CD4-positive, alpha-beta T cell treated with Interleukin-17A for 1 hour (primary cell): ENCODE measurements at places on chromosomes 7 and 10.

GRCh38 chr10:62095181-62096122 is 173.2 kb downstream of the RTKN2 start:
- no peak for DNase-seq

- DNase-seq = no peak
Observed at GRCh38 chr7:111763221-111763801, 201.0 kb upstream of the IMMP2L start.

DNA sequence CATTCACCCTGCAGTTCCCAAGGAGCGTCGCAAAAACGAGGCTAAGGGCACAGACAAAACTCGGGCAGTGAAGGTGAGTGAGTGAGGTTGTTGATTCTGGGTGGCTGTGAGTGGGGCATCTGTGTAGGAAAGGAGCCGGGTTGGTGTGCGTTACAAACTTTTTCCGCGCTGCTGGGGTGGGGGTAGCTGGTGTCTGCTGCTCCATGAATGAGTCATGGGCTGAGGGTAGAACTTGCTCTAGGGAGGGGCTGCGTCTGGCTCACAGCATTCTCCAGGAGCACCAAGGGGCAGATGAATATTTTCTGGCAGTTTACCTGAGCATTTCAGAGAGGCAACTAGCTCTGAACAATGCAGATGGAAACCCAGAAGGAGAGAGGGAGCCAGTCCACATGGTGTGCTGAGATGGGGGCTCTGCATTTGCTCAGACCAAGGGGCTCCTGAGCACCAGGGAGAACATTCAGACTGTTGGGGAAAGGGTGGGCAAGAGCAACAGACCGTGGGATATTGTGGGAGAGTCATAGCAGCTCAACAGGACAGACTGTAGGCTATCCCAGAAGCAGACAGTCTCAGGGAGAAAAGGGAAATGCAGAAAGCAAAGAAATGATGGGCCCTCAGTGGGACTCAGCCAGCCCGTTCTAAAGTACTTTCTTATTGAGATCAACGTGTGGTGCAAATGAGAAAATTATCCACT is 18.8 kb downstream of the NOBOX start:
- DNase-seq = no peak

DNA sequence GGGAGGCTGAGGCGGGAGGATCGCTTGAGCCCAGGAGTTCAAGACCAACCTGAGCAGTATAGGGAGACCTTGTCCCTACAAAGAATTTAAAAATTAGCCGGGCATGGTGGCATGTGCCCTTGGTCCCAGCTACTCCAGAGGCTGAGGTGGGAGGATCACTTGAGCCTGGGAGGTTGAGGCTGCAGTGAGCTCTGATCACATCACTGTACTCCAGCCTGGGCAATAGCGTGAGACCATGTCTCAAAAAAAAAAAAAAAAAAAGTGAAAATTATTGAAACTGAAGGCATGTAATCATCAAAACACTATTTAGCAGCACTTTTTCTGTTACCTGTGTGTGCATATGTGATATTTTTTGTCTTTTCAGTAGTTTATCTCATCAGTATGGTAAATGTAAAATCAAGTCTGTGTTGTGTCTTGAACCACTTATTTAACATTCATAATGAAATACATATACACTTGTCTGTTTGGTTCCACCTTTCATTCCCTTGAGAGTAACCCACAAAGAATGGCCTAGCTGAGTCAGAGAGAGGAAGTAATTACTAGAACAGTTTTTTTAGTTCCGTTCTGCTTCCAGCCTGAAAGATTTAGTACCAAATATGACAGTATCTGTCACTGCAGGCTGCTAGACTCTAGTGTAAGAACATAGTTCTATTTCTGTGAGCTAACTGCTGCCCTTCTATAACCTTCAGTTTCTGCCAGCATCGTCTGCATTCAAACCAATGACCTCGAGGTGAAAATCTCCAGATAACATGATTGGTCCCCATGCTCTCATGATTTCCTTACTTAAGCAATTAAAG is 68.6 kb downstream of the MMRN2 start:
- DNase-seq = peak; percentile 3

DNA sequence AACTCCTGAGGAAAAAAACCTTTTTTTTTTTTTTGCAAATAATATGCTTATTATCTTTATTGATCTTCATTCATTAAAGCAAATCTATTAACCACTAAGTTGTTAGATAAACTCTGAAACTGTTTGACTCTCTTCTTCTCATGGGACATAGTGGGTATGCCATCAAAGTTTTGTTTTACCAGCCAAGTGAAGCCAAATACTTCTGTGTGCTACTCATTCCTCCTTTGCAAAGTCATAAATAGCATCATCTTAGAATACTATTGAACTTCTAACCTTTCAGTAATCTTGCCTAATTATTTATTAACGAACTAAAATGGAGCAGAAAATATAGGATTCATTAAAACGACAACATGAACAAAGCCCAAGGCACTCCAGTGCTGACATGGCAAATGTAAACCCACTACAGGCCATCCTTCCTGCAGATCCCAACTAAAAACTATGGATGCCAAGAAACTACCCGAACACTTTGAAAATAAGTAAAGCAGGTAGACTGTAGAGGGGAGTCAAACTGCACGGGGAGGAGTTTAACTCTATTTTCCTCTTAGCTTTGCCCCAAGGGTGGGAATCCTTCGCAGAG is 61.2 kb upstream of the ODAD2 start:
- DNase-seq = no peak

- DNase-seq = no peak
Observed at GRCh38 chr7:41503438-41503837, 199.5 kb downstream of the INHBA start.

- DNase-seq = no peak
Observed at GRCh38 chr7:127705461-127705959, 53.5 kb downstream of the SND1 start.

GRCh38 chr7:99120501-99120900 is 23.4 kb downstream of the SMURF1 start:
- DNase-seq = no peak

DNA sequence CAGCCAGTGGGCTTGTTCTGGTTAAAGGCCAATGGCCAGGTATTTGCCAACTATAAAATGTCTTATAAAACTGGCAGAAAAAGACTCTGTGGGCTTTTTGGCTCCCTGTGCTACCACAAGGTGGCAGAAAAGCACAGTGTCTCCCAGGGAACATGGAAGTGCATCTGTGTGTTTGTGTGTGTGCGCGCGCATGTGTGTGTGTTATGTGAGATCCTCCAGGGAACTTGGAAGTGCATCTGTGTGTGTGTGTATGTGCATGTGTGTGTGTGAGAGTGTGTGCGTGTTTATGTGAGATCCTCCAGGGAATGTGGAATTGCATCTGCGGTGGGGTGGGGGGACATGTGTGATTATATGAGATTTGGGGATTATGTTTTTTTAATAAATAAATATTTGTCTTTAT is 30.2 kb upstream of the ABI1 start:
- peak; percentile 37 for DNase-seq

DNA sequence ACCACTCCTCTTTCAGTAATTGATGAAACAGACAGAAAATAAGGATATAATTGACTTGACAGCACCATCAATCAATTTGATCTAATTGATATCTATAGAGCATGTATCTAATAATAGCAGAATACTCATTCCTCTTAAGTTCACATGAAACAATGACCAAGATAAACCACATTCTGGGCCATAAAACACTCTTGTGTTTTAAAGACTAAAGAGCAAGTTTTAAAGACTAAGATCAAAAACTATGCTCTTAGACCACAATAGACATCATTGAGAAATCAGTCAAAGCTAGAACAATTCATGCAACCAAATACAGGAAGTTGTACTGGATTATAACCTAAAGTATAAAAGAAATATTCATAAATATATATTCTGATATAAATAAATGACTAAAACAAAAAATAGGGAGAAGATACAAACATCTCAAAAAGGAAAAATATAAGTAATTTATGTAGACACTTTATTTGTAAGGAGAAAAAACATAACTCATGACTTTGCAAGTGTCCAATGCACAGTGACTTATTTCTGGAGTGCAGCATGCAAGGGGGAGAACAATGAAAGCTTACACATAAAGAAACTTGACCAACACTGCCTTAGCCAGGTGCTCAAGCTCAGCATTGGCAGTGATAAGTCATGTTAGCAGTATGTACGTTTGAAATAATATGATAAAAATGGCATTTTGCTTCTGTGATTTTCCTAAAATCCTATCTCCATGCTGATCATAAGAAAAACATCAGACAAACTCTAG is 312.7 kb upstream of the IGFBP3 start:
- DNase-seq = no peak

GRCh38 chr10:97196223-97197029 is 10.7 kb upstream of the SLIT1 start:
- DNase-seq = peak; percentile 75

DNA sequence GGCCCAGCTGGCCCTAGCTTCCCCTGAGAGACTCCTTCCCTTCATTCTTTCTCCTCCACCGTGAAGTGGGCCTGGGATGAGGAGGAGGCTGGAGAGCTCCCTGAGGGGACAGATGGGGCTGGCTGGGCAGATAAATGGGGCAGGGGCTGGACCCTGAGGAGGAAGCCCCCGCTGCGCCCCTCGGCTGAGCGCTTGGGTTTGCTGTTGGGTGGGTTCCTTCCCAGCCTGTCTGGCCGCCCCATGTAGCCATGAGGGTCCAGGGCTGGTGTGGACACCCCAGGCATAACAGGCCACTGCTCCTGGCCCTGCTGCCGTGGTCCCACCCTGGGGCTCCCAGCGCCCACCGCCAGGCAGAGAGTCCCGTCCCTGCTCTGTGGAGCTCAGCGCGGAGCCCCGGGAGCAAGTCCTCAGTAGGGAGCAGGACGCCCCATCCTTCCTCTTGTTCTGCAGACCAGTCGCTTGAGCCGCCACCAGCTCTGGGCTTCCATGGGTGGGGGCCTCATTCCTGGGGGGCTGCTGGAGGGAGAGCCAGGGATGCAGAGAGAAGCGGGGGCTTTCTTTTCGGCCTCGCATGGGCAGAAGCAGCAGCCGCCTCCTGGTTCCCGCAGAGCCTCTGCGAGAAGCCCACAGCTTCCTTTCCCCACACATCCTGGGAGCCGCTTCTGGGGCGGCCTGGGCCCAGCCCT is 266.4 kb upstream of the TCERG1L start:
- DNase-seq = no peak

DNA sequence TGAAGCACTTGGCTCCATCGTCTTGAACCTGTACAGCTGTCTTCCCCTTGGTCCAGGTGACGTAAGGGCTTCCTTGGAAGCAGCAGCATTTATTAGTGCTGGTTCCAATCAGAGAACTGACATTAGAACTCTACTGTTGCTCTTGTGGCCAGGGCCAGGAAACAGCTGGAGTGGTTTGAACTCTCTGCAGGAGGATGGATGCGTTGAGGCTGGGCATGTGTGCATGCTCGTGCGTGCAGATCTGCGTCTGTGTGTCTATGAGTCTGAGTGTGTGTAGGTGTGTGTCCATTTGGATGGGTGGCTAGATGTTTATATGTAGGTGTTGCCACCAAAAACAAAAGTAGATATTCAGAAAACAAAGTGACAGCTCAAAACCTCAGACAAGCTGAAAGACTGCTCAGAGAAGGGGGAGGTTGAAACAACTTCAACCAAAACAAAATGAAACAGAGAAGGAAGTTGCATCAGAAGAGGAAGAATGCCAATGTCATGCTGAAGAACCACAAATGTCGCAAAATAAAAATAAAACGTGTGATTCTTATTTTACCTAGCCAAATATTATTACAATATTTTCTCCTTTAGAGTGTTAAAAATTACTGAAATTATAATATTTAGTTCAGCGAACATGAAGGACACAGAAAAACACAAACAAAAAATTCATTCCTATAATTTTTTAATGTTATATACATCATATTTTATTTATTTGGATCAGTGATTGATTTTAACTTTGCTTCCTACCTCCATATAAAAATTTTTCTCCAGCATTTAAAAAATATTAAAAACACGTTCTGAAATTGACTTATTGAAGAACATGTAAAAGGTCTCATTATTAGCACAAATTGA is 96.1 kb upstream of the MKLN1 start:
- peak; percentile 75 for DNase-seq

GRCh38 chr7:77254429-77254828 is 54.8 kb upstream of the FGL2 start:
- no peak for DNase-seq

GRCh38 chr7:64320547-64321513 is 7.1 kb downstream of the ZNF736 start:
- no peak for DNase-seq

GRCh38 chr7:127983804-127984332 is 47.4 kb downstream of the LRRC4 start:
- DNase-seq = no peak

DNA sequence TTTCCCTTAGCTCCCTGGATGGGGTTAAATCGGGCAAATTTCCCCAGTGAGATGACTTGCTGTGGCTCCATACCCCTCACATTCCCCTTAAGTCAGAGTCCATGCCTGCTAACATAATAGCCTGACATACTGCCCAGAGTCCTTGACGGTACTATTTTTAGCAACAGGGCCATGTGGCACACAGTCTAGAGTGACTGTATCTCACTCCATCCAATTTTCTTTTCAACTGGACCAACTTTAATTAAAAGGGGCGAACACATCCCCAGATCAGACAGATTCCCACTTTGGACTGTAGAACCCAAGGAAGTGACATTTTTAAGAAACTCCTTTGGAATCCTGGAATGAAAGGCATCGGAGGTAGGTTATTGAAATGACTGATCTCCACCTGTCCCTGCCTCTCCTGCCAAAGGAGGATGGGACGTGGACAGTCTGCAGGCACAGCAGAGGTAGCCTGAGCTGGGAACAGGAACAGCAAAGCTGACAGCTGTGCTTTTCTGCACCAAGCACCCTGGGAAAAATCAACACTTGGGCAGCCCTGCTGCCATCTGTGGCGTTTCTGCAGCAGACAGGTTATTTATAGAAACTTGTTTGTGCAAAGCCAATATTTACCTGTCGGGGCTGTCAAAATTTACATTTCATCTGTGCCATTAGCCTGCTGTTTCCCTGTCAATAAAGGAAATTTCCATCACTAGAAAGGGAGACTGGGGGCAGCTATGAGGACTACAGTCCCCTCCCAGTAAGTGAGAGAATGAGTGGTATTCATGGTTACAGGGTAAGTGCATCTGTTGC is 221.5 kb upstream of the AOAH start:
- no peak for DNase-seq

GRCh38 chr7:142891490-142892082 is 6.0 kb upstream of the TRPV6 start:
- no peak for DNase-seq

DNA sequence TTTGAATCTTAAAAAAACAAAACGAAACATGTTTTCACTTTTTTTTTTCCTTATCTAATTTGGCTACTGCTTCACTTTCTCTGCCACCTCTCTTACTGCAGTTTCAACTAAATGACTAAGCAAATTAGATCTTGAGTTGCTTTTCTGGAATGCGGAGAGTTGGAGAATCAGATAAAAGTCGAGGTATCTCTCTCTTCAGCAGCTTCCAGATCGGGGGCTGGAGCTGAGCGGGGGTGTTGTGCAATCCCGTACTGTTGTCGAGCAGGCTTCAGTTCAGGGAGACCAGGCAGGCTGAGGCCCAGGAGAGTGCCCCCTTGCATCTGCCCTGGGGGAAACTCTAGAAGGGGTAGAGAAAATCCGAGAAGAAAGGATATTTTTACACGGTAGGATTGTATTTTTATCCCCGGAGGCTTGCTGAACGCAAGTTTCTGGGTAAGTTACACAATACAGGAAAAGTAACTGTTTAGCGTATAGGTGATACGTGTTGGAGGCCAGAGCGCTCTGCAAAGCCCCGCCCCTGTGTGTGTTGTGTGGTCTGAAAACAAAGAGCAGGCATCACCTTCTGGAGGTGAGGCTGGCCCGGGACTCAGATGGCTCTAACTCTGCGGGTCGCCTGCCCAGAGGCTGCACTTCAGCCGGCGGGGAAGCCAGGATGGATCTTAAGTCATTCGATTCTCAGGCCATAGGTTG is 116.6 kb downstream of the KLF6 start:
- peak; percentile 78 for DNase-seq
